ENCODE measurements at places on chromosomes 13 and 19.

DNA sequence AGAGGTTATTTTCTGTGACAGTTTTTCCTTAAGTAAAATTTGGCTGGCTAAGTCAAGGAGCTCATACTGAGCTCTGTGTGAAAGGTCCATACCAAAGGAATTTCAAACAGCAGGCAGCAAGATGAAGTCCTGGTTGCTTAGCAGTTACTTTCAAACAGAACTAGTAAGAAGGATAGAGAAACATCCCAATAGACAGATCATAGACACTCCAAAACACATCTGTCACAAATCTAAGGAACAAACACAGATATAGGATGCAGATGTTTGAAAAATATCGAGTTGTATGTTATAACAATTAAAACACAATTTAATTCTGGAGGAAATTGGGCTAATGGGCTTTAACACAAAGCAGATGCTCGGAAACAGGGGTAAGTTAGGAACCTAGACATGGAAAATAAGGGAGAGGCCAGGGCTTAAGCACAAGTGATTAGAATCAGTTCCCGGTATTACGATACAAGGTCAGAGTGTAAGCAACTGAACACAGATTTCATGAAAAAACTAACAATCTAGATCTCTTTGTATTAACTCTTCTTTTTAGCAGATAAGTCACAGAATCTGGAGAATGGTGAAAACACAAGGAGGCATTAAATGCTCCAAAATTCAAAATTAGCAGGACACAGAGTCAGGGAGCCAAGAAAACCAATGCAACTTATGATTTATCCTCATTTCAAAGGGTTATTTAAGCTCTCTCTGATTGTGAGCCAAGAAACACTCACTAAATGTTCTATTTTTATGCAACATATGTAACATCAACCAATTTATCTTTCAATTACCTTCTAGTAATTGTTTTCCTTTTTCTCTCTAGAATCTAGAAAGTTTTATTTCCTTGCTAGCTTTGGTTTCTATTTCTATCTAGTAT lies 1992.9 kb upstream of the PCDH20 start:
- DNase-seq: no peak

- no peak for DNase-seq
Observed at GRCh38 chr13:50685491-50685890, 158.0 kb downstream of the DLEU7 start.

- DNase-seq: no peak
Observed at GRCh38 chr19:2042485-2043250, 8.4 kb downstream of the MKNK2 start.

GRCh38 chr13:48436661-48437288 lies 23.9 kb upstream of the LPAR6 start:
- no peak for DNase-seq

DNA sequence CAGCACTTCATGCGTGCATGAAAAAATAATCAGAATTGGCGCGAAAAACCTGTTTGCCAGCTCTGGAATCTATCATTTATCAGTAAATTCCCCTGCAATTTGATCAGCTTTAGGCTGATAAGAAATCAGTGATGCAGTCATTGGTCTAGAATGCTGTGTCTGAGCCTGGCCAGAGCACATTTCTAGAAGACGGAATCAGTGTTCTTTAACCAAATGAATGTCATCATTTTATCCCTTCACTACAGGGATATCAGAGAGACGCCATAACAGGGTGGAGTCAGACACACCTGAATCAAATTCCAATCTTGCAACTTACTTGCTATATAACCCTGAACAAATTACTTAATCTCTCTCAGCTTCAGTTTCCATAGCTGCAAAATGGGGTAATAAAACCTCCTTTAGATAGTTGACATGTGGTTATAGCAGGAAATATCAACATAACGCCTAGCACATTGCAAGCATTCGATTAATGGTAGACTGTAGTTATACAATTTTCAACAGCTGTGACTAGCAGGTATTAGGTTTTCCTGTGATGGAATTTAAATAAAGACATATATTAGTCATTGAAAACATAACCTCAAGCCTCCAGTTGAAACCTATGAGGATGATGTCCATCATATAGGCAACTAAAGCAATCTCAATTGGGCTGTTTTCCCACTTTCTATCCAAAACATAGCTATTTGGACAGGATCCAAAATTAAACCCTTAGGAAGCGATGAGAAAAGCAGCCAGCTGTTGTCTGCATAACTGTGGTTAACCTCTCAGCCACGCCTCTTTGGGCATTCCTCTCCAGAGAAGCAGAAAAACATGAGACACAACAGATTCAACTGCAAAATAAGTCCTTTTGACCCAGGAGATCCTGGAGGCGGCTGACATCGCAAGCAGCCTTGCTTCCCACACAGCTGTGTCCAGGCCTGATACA lies 51.6 kb upstream of the UBL3 start:
- DNase-seq: no peak

GRCh38 chr13:71017607-71018006 lies 849.4 kb downstream of the DACH1 start:
- no peak for DNase-seq

Data from stimulated activated CD4-positive, alpha-beta T cell treated with anti-CD3 and anti-CD28 coated beads, Interleukin-1b, Interleukin-23, amount 100 ng/mL, for 4 hours (primary cell).